Bone marrow (tissue), 2 donors: ENCODE measurements at places on chromosomes 6 and 20.
A peak's percentile ranks its signal among the peaks of the same experiment; 100 is the strongest.

GRCh38 chr20:9637889-9638288 lies 123.5 kb downstream of the LAMP5 start:
- DNase-seq = no peak

GRCh38 chr6:148443798-148444560 lies 101.3 kb downstream of the SASH1 start:
- DNase-seq = no peak

DNA sequence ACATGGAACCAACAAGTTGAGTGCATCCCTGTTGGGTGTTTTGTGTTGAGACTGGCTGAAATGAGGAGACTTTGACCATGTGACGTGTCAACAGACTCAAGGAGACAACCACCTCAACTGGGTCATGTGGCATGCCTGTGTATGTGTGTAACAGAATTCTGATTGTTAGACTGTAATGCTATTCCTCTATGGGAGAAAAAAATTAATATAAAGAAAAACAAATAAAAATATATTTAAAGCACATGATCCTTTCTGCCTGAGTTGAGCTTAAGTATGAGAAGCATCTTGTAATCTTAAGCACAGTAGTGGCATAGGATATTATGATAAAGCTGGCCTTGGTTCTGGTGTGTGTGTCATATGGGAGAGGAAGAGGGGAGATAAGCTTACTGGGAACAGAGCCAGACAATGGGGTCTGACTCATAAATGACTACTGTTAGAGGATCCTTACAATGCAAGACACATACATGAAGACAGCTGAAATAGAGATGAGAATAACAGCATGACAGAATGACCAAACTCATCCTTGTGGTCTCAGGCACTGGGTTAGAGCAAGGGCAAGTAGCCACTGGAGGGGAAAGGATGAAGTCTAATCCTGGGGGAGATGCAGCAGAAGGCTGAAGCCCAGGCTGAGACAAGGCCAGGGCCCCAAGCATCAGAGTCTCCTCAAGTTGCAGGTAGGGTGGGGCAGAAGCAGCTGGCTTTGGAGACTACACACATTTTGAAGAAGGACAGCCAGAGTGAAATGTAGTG lies 9.2 kb downstream of the TP53INP2 start:
- DNase-seq = peak; percentile 94

DNA sequence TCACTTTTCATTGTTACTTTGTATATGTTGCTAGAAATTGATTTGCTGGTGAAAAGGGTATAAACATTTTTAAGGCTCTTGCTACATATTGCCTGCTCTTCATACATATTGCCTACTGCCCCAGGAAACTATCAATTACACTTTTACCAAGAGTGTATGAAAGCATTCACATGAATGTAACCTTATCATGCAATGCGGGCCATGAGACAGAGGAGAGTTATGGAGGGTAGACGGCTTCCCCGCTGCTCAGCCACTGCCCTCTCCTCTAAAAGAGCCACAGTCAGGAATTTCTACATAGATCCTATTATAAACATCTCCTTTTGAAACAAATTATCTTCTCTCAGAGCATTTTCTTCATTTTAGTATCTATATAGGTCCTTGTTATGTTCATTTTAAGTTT lies 264.4 kb downstream of the ESR1 start:
- no peak for DNase-seq
